ENCODE measurements at places on chromosomes 16 and 17.

DNA sequence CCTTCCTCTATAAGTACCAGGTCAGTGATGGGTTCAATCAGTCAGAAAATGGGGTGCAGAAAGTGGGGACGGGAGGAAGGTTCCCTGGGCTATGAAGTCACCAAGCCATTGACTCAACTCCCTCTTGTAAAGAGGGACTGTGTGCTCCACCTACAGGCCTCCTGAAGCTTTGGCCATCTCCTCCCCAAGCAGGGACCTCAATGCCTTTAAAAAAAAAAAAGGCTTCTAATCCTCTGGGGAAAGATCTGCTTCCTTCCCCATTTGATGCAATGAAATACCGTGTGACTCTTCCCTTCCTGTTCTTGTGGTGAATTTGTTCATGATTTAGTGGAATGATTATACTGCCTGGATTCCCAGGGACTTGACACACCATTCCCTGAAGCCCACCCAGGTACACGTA lies 30.8 kb downstream of the VWA3A start:
- no peak for DNase-seq

- DNase-seq = no peak
These were observed 803 bp downstream of the APOBR start for GRCh38 chr16:28495098-28495793.

GRCh38 chr17:15273141-15273793 lies 8.1 kb upstream of the PMP22 start:
- peak; percentile 91 for DNase-seq

DNA sequence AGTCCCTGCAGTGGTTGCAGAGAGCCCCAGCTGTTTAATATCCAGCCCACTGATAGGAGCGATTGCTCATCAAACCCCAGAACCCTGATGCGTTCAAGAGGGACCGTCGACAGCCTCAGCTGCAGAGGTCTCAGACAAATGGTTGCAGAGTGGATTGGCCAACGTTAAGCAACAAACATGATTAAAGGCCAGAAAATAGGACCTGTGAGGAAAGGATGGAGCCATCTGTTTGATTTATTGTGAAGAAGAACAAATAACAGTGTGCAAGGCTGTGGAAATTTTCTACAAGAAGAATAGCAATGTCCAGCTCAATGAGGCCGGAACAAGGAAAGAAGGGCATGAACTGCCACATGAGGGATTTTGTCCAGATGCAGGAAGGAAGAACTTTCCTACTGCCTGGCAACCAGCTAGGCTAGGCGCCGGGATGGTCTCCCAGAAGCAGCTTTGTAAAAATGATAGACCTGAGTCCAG lies 138.4 kb upstream of the DNAH9 start:
- no peak for DNase-seq

DNA sequence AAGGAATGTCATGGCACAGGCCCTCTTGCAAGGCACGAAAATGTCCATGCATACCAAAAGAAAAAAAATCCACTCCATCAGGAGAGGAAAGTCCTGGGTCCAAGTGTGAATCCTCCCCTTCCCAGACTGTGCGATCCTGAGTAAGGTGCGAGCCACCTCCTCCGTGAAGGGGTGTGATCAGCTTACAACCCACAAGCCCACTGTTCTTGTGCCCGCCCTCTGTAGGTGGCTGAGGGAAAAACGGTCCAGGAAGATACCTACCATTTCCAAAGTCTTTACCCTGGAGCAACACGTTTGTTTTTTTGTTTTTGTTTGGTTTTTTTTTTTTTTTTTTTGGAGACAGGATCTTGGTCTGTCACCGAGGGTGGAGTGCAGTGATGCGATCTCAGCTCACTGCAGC lies 116.5 kb downstream of the ZNF423 start:
- no peak for DNase-seq

DNA sequence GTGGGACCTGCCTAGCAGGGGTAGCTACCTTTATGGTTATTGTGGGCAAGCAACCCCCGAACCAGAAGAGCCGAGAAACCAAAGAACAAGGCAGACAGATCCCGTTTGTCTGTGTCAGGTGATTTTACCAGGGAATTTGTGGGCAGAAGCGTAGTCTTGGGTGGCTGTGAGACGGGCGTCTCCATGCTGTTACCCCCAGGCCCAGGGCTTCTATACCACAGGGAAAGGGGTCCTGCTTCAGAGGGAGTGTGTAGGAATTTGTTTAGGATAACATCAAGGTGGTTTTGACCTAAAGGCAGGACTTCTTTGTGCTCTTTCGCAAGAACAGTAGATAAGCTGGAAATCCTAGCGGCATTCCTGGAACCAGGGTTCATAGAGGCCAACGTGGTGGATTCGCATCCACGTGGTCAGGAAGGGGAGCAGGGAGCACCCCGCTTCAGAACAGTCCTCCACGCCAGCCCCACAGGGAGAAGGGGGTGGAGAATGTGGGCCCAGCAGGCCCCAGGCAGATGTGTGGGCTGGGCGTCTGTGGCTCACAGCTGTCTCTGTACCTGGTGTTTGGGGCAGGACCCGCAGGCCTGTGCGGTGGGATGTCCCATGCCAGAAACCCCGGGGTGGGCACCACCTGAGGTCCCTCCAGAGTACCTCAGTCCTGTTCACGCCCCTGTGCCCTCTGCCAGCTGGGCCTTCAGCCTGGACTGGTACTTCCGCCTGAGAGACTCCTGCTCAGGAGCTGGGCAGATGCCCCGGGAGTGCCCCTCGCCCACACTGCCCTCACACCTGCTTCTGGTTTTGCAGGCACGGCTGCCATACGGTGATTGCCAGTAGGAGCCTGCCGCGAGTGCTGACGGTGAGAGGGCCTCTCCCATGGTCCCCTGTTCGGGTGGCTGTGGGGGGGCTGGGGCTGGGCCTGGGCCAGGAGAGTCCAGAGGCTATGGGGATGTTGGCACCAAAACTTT lies 4.1 kb downstream of the DECR2 start:
- DNase-seq = no peak

- DNase-seq = no peak
These were observed 33.4 kb downstream of the RBFOX1 start for GRCh38 chr16:7366041-7366440.

DNA sequence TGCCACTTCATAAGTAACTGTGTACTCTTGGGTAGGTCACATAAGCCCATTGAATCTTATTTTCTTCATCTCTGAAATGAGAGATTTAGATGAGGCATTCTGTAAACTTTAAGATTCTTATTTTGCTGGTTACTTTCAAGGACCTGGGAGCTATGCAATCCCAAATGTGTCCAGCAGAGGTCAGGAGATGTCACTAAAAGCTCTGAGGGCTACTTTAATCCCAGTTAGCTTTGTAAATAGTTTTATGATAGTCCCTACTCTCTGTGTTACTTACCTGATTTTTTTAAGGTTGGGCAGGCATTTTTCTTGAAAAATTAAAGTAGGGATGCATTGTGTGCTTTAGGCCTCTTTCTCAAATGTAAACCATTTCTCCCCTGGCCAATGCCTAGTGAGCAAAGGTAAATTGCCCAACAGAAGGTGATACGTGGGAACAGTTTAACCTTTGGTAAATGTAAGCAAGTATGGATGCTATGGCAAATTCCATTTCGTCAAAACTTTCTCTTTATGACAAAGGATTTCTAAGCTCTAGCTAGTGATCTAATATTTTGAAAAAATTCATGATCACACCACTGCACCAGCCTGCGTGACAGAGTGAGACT lies 57.1 kb upstream of the WSB1 start:
- no peak for DNase-seq

GRCh38 chr17:39674702-39675389 lies 6.6 kb downstream of the PNMT start:
- no peak for DNase-seq

DNA sequence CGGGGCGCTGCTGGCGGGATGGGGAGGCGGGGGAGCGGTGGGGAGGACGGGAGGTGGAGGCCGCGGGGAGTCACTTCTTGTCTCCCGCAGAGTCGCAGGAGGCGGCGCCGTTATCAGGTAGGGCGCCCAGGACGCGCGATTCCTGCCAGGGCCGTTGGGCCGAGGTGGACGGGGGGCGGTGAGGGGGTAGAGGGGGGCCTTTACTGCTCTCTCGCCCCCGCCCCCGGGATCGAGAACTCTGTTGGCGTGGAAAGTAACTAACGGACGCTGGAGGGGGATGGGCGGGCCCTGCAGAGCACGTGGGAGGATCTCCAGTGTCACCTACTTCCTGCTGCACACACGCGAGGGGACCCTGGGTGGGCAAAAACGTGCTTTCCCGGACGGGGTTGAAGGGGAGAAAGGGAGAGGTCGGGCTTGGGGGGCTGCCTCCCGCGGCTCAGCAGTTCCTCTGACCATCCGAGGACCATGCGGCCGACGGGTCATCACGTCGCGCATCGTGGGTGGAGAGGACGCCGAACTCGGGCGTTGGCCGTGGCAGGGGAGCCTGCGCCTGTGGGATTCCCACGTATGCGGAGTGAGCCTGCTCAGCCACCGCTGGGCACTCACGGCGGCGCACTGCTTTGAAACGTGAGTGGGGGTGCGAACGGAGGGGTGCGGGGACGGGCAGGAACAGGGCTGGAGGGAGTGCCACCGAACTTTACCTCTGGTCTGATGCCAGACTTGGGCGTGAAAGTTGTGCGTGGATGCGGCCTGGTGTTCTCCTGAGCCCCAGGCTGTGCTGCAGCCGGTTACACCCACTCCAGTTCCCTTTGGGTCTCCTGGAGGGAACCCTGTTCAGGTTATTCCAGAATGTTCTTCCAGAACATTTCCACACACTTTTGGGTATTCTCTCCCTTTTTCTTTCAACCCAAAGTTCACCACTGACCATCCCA lies 569 bp downstream of the PRSS21 start:
- no peak for DNase-seq

DNA sequence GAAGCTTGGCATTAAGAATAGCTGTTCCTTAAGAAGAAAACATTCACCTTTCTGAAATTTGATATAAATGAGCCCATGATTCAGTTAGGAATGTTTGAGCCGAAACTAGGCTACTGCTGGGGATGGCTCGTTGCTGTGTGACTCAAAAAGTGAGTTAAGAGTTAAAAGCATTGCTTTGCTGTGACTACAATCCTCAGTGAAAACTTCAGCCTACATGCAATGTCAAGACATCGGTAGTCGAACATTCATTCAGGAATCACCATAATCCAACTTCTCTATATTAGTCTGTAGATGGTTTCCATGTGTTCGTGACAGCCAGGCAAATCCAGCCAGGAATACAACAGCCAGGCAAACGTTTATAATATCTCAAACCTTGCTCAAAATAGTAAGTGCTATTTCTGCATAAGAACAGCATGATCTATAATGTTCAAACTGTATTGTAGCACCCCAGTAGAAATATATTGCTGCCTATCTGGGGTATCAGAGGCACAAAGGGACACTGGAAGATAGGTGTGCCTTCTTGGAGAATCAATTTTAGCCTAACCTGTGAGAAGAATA lies 1225.1 kb downstream of the CDH8 start:
- no peak for DNase-seq

DNA sequence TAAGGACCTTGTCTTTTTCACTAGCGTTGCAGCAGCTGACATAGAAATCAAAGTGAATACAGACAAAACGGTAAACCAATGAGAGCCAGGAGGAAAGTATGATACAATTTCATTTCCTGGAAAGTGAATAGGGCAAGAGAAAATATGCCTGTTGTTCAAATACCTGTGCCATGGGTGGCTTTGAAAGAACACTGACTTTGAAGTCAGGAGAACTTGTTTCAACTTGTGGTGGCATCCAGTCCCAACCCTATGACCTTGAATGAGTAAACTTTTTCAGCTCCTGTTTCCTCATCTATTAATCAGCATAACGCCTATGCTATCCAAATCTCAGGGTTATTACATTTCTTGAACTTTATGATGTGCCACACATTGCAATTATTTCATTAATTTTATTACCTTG lies 173.7 kb upstream of the HS3ST3A1 start:
- DNase-seq = no peak

DNA sequence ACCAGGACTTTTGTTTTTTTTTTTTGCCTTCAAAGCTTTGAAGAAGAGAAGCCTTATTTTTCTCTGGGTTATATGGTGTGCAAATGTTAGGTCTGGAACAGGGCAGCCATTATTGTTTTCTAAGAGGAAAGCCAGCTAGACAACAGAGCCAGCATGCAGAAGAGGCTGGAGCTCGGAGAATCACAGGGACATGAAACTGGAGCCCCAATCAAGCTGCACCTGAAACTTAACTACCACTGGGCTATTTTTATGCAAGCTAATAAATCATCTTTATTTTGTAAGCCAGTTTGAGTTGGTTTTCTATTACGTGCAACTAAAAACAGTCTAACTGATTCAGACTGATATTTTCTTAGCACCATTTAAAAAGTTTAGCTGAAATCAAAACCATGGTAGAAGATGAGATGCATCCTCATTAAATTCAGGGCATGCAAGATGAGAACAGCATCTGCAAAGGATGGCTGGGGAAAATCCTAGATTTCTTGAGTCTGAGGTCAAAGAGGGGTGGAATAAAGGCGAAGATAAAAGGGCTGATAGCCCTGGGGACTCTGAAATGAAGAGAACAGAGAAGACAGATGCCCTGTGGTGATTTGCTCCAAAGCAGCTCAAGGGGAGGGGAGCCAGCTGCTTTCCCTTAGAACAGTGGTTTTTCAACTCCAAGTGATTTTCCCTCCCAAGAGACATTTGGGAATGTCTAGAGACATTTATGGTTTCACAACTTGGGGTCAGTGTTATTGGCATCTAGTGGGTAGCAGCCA lies 177.1 kb upstream of the WSCD1 start:
- no peak for DNase-seq

GRCh38 chr17:58384897-58385296 lies 32.4 kb downstream of the RNF43 start:
- no peak for DNase-seq

DNA sequence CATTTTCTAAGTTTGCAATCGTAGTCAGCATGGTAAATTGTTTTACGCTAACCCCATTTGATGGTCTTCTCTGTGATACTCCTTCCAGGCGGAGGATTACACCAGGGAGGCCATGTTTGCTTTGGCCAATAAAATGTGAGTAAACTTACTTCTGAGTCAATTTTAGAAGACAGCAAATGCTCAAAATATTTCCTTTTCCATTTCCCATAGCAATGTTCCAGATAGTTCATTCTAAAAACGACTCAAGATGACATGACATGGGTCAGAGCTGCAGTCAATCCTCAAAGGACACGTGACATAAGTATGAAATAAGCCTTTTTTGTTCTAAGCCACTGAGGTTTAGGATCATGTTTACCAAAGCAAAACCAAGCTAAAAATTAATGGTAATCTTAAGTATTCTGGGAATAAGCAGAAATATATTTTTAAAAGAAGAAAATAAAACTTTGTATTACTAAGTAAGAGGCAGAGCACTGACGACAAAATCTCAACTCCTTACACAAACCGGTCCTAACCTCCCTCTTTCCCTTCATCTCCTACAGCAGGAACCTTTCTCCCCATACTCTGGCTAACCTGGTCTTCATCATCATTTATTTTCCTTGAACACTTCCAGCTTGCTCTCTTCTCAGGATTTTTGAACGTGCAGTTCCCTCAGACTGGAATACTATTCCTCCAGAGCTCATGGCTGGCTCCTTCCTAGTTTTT lies 266.2 kb downstream of the CEP112 start:
- DNase-seq = no peak

GRCh38 chr17:835263-835662 lies 53.1 kb downstream of the MRM3 start:
- peak; percentile 10 for DNase-seq

- DNase-seq = no peak
These were observed 16.8 kb upstream of the MT4 start for GRCh38 chr16:56547949-56548567.
